Myocyte (in vitro differentiated cells): ENCODE measurements at places on chromosomes 3 and 15. TPM values are rescaled to one million over a fixed set of nuclear protein-coding genes. Genes with fewer than 3 reads are reported as not detected.
A peak's percentile ranks its signal among the peaks of the same experiment; 100 is the strongest.

- no peak for DNase-seq
Observed at GRCh38 chr3:194187233-194187944, 51.4 kb downstream of the HES1 start.

Gene PRR23B
- not detected in 2 replicates for total RNA-seq

DNA sequence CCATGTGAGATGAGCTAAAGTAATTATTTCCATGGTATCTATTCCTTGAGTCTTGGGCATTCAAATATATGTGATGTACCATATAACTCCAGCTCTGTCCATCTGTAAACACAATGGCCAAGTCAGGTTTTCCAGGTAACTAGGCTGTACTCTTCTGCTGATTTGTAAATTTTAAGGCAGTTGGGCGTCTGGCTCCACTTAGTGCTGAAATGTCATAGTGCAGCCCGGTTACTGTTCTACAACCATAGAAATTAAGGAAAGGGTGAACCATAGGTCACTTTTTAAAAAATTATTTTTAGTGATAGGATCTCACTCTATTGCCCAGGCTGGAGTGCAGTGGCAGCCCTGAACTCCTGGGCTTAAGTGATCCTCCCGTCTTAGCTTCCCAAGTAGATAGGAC is 44.7 kb upstream of the GOLM2 start:
- no peak for DNase-seq

- DNase-seq, result no peak
Observed at GRCh38 chr3:73813291-73813690, 188.6 kb upstream of the PDZRN3 start.

DNA sequence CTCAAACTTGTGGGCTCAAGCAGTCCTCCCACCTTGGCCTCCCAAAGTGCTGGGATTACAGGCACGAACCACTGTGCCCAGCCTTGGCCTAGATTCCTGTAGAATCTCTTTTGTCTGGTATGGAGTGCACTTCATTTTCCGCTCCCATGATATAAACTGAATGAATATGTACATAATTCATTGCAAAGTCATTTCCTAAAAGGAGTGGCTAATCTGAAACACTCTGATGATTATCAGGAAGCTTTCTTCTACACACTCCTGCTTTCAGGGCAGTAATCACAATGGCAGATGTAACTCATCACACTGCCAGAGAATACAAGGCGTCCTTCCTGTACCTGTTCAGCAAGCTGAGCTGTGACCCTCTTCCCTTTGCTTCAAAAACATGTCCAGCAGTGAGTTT is 28.6 kb downstream of the RLBP1 start:
- no peak for DNase-seq

GRCh38 chr3:42704136-42704841 is 1.7 kb upstream of the HHATL start:
- no peak for DNase-seq

GRCh38 chr3:42900226-42901072 is 5.5 kb upstream of the ZNF662 start:
- DNase-seq, result no peak

DNA sequence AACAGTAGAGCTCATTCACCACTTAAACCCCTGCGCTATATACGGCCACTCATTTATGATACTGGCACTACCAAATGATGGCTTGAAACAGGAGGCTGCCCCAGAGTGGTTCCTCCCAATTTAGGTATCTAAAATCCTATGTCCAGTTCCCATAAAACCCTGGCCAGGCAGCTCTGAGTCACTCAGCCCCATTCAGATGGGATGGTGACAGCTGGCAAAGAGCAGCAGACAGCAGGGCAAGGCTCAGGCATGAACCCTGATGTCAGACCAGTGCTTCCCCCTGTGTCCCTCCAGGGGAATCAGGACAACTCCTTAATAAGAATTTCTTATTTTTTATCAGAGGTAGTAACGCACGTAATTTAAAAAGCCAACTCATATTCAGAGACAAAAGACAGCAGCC is 77.2 kb upstream of the RNU6-1 start:
- DNase-seq, result peak; percentile 91

Gene C3orf49
- not detected in 2 replicates for total RNA-seq

DNA sequence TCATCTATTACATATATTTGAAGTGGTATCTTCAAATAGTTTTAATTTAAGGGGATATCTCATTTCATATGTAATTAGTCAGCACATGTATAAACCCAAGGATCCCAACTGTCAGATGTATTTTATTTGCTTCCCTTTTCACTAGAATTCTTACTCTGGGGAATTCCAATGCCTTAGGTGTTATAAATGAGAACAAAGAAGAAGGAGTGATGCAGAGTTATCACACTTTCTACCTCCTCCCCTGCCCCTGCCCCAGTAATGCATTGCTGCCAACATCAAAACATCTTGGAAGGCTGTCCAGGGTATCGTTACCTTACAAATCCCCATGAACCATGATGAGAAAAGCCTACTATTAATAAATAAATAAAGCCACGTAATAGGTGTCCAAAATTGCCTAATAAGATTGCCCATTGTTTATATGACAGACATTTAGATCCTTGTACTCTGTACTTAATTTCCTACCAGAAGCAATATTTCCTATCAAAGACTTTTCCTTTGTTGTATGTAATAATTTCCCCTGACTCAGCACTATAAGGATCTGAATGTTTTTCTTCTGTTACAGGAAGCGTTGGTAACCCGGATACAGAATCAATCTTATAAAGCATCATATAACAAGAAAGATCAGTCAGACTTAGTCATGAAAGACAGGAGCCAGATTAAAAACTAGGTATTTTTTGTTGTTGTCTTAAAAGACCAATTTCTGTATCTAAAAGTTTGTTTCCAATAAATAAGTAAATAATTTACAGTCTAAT is 38.8 kb downstream of the CBLB start:
- DNase-seq, result no peak

DNA sequence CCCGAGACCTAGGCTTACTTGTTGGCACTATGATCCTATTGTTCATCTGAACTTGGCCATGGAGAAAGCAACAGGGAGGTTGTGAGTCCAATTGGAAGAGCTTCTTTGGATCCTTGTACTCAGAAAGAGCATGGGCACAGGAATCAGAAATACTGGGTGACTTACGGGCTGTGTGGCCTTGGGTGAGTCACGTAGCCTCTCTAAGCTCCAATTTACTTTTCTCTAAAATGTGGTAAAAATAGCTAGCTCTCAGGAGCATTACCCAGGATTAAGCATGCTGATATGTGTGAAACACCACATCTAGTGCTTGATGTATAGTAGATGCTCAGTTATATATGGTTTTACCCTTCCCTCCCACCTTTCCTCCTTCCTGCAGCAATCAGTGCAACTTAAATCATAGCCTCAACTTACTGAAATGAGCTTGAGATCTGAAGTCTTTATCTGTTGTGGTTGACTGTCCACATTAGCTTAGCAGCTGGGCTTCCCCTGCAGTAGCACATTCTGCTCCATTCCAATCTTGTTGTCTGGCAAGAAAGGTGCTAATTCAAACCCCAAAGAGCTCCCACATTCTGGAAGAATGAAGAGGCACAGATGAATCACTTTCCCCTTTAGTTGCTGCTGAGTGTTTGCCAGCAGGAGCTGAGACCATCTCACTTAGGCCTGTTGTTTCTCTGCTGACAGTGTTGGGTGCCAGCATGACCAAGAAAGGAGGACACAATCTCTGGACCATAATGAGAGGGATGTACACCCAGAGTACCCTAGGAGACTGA is 299.1 kb upstream of the TRIM42 start:
- peak; percentile 87 for DNase-seq

Gene GMPPB
- 21.9 and 30.0 TPM in 2 replicates for total RNA-seq

Gene AP3B2
- total RNA-seq, result not detected in 2 replicates

DNA sequence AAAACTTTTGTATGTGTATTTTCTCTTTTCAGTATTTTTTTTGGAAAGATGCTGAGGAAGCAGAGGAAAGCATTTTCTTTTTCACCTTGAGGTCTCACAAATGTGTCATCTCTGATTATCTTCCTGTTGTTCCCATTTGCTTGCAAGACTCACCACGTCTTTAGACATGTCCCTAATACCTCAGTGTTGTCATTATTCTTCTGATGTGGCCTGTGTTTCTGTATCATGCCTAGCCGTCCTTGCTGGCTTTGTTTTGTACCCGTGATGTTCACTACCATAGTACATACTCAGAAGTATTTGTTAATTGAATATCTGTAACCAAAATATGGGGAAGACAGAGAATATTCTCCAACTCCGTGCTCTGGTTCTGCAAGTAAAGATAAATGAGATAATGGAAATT is 5.0 kb upstream of the P2RY14 start:
- DNase-seq, result no peak

DNA sequence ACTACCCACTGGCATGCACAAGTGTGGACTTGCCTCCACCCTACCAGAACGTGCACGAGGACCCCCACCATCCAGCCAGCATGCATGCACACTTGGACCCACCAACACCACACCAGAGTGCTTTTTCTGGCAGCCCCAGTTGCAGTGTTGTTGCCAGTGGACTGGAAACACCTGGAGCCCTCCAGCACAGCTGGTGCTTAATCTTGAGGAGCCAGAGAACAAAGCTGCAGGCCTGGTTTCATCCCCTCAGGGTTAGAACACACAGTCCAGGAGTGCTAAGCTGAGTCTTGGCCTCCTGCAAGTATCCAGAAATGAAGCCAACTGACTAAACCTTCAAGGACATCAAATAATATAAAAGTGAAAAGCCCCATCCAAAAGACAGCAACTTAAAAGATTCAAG is 888.0 kb downstream of the NTRK3 start:
- DNase-seq, result no peak

Gene SLC35G2
- 13.7 and 14.3 TPM in 2 replicates for total RNA-seq

GRCh38 chr3:94912656-94913055 is 849.8 kb downstream of the NSUN3 start:
- DNase-seq, result no peak

- no peak for DNase-seq
Observed at GRCh38 chr3:66473181-66473580, 27.6 kb downstream of the LRIG1 start.

DNA sequence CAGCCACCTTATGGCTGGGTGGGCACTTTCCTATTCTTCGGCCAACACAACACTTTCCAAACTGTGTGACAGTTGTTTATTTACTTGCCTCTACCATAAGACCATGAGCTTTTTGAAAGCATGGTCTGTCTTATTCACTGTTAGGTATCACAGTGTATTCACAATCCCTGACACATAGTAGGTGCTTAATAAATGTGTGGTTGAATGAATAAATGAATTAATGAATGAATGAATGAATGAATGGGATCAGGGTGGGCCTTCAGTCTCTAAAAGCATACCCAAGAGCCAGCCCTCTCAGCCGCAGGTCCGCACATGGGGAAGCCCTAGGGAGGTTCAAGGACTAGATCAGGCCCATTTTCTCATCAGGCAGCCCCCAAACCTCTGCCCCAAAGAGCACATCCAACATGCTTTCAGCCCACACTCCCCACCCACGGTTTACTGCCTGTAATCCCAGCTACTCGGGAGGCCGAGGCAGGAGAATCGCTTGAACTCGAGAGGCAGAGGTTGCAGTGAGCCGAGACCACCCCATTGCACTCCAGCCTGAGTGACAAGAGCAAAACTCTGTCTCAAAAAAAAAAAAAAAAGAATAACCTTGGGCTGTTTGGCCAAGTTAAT is 95.9 kb downstream of the LIPC start:
- no peak for DNase-seq

DNA sequence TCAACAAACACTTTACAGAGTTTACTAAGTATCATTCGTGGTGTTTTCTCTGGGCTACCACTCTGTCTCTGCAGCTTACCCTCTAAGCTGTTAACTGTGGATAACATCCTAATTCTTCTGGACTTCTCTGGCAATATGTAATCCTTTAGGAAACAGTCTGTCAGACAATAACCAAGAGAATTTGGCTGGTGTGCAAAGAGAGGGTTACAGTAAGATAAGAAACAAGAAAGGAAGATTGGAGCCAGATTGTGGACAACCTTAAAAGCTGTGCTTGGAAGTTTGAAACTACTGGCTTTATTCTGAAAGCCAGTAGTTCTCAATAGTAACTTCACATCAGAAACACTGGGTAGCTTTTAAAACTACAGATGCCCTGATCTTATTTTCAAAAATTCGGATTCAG is 778 bp downstream of the ARL6 start:
- no peak for DNase-seq

Gene CDHR4
- 0.19 TPM in 1 of 2 replicates, not detected in the other for total RNA-seq

Gene TRIM42
- total RNA-seq, result not detected in 2 replicates

GRCh38 chr15:87461631-87462030 is 794.9 kb downstream of the NTRK3 start:
- no peak for DNase-seq

GRCh38 chr3:125589547-125590122 is 5.7 kb downstream of the OSBPL11 start:
- DNase-seq, result no peak

Gene CAMKV
- not detected in 2 replicates for total RNA-seq

Gene MELTF
- total RNA-seq, result 3.1 and 3.7 TPM in 2 replicates

- no peak for DNase-seq
Observed at GRCh38 chr3:56955492-56956111, 104.9 kb upstream of the SPATA12 start.
